Naive B cell (primary cell): ENCODE measurements at places on chromosomes 7 and 10.

GRCh38 chr7:47649919-47650318 is 68.0 kb upstream of the TNS3 start:
- DNase-seq = no peak

GRCh38 chr7:97001656-97002554 is 3.4 kb upstream of the DLX6 start:
- DNase-seq = no peak

DNA sequence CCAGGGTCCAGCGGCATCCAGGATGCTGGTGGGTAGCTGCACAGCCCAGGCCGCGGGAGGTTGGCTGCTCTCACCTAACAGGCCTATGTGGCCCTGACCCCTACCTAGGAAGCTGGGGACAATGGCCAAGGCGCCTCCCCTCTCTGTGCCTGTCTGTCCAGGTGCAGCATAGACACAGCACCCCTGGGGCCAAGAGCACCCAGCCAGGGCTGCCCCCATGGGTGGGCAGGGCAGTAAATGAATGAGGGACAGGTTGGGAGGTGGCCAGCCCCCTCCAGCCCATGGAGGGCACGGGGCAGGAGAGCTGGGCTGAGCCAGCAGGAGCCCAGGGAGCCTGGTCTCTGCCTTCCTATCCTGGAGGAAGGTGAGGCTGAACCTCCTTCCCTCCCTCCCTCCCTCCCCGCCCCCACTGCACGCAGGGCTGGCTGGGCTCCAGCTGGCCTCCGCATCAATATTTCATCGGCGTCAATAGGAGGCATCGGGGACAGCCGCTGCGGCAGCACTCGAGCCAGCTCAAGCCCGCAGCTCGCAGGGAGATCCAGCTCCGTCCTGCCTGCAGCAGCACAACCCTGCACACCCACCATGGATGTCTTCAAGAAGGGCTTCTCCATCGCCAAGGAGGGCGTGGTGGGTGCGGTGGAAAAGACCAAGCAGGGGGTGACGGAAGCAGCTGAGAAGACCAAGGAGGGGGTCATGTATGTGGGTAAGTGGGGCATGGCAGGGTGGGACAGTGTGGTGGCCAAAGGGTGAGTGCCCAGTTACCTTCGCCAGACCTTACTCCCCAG is at the start of gene SNCG:
TSS of gene SNCG (plus strand) at position 484 of the 785 bp plus-strand sequence. CDS start at position 583, 99 bp downstream.
- no peak for DNase-seq

- DNase-seq = no peak
Observed at GRCh38 chr10:31554556-31554955, 235.5 kb downstream of the ZEB1 start.

DNA sequence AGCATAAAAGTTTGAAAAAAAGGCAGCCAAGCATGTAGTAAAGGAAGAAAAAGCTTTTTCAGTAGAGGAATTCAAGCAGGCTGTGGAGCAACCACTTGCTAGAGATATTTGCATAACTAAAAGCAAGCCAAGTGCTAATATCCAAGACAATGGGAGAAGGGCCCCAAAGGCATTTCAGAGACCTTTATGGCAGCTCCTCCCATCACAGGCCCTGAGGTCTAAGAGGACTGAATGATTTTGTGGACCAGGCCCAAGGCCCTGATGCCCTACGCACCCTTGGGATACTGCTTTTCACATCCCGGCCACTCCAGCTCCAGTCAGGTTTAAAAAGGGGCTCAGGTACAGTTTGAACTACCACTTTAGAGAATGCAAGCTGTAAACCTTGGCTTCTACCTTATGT is 261.7 kb upstream of the SEMA3C start:
- no peak for DNase-seq

GRCh38 chr7:17009007-17009719 is 127.4 kb upstream of the AGR3 start:
- no peak for DNase-seq

- DNase-seq = no peak
Observed at GRCh38 chr7:18201350-18201749, 173.7 kb upstream of the PRPS1L1 start.

DNA sequence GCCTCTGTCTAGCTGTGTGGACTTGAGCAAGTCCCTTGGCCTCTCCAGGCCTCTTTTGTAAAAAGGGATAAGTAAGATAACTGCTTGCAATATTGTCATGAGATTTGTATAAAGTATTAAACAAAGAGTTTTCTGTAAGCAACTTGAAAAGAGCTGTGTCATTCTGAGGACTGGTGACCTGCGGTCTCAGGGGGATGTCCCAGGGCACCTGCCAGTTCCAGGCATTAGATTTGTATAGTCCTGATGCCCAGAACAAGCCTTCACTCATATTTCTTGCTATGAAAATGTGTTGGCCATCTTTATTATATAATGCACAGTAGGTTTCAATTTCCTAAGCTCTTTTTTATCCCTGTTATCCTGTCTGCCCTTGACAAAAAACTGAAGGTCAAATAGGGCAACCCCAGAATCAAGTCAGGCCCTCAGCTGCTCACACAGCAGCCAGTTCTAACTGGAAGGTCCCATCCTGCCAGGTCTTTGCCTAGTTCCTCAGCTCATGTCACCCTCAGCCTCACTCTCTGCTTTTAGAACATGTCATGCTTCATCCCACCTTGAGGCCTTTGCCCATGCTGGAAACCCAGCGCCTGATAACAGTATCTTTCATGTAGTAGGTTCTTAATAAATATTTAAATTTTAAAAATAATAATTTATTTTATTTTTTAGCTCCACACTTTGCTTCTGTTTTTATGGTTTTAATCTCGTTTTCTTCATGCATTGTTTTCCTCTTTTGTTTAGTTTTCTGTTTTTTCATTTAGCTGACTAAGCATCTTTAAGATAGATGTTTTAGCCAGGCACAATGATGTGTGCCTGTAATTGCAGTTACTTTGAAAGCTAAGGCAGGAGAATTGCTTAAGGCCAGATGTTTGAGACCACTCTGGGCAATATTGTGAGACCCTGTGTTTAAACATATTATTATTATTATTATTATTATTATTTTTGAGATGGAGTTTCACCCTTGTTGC is 87.5 kb upstream of the ZNF92 start:
- no peak for DNase-seq

GRCh38 chr10:124916098-124916584 is 25.8 kb upstream of the ZRANB1 start:
- no peak for DNase-seq

- no peak for DNase-seq
Observed at GRCh38 chr10:4506095-4506494, 319.9 kb upstream of the AKR1E2 start.

- DNase-seq = no peak
Observed at GRCh38 chr7:22316914-22317313, 40.0 kb downstream of the RAPGEF5 start.

GRCh38 chr10:121281576-121281975 is 316.7 kb downstream of the FGFR2 start:
- no peak for DNase-seq

- DNase-seq = no peak
Observed at GRCh38 chr10:104449391-104449790, 95.8 kb downstream of the CFAP58 start.

- no peak for DNase-seq
Observed at GRCh38 chr10:33897291-33897752, 562.9 kb upstream of the NRP1 start.

GRCh38 chr7:664997-665735 is 61.3 kb upstream of the DNAAF5 start:
- no peak for DNase-seq

GRCh38 chr10:62433181-62433692 is 59.1 kb downstream of the ZNF365 start:
- DNase-seq = no peak

- DNase-seq = no peak
Observed at GRCh38 chr7:70056363-70056762, 458.1 kb downstream of the AUTS2 start.

- DNase-seq = no peak
Observed at GRCh38 chr7:153832160-153832559, 220.0 kb upstream of the DPP6 start.

GRCh38 chr10:117860823-117861222 is 185.9 kb downstream of the RAB11FIP2 start:
- DNase-seq = no peak

DNA sequence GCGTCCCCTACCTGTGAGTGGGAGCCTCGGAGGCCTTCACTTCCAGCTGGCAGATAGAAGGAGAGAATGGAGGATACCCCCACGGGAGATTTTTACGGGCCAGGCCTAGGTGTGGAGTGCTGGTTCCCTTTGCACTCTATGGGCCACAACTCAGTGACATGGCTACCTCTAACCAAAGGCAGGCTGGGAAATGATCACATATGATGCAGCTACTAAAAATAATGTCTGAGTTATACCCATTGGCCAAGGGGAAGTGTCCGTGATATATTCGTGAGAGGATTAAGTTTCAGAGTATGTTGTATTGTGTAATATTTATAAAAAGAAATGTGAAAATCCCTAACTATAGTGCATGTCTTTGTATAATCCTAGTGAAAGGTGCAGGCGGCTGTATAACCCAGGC is 13.5 kb upstream of the HIPK2 start:
- no peak for DNase-seq

DNA sequence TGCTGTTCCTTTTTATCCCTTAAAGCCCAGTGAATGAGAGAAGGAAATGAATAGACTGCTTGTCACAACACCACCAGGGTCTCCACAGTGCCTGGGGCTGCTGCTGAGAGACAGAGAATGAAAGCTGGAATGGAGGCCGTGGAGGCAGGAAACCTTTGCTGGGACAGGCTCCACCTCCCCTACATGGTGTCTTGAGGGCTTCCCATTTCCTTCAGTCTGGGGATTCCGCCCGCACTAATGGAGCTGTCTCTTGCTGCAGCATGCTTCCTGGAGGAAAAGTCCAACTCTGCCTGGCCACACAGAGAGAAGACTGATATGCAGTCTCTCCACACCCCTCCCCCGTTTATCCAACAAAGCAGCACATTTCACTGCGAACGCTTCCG is 54.5 kb downstream of the LRRC4 start:
- DNase-seq = no peak

- no peak for DNase-seq
Observed at GRCh38 chr7:65441010-65441409, 67.4 kb downstream of the ZNF92 start.

- DNase-seq = no peak
Observed at GRCh38 chr10:88063861-88064557, 200.6 kb downstream of the PTEN start.

- DNase-seq = no peak
Observed at GRCh38 chr7:151768805-151769187, 108.1 kb downstream of the PRKAG2 start.

- no peak for DNase-seq
Observed at GRCh38 chr10:73889014-73889413, 14.7 kb upstream of the CAMK2G start.

- no peak for DNase-seq
Observed at GRCh38 chr7:113374955-113375354, 256.6 kb upstream of the SMIM30 start.

DNA sequence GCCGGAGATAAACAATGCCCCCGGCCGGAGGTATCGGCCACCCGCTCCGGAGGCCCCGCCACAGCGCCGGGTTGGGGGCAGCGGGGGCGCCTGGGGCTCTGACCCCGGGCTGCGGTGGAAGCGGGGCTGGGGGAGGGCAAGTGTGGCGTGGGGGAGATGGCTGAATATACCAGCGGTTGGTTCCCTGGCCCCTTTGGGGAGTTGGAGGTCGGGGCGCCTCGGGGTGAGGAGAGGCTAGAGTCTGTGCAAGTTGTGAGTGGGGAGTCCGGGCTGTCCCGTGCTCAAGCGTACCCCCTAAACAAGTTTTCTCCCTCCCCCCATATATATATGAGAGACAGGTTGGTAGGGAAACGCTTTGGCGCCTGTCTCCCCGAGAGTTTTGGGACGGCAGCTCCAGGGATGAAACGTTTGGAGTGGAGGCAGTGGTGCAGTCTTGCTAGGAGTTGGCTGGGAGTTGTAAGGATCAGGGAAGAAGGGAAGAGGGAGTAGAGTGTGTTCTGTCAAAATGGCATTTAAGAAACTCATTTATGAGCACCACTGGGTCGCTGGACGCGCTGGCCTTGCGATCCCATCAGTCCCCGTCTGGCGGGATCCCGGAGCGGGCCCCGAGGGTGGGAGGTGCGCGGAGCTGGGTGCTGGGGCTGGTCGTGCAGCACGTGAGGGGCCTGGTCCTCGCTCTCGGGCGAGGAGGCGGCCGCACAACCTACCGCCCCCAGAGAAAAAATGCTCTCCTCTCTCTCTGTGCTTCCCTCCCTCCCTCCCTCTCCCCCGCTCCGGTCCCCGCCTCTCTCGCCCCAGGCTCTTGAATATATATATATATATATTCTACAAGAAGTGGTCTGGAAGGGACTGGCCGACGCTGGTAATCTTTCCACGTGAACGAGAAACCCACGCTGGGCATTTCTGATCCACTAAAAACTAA is 1.1 kb downstream of the TET1 start:
- DNase-seq = no peak

GRCh38 chr7:91457208-91457607 is 193.0 kb downstream of the FZD1 start:
- no peak for DNase-seq

DNA sequence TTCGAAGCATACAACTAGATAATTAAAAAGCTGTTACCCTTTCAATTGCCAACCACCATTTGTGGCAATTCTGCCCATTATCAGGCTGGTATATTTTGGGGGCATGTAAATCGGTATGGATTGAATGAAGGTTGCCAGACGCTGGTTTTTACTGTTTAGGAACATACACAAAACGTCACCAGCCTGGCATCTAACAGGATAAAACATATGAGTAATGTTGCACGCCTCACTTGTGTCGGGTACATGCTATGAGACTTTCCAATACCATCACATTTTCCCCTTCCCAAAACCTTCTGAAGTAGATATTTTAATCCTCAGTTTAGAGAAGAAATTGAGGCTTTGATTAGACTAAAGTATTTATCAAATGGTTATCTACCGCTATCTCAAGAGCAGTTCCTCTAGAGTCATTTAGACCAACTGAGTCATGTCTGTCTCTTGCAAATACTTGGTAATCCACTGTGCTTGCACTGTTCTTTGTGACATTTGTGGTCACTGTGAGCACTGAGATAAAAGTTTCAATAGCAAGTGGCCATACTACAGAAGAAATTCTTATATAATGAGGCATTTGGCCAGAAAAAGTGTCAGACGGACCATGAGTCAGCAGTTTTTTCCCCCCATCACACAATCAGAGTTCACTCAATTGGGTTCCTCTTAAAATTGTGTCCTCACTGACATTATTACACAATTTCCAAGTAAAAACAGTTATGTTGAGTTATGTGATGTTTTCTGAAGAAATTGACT is 498.7 kb downstream of the NXPH1 start:
- no peak for DNase-seq

DNA sequence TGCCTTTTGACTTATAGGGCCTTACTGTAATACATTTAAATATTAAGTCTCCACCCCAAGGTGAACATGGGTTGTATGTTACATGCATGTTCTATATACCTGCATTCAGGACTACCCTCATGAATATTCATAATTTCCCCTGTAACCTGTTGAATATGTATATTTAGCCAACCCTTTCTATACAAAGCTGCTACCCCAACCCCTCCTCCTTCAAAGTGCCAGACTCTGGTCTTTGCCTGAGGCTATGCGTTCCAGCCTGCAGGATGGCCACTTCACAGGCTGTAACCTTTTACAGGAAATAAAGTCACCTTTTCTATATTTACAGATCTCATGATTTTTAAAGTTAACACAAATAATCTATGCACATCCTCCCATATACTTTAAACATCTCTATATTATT is 10.1 kb upstream of the UNC5B start:
- DNase-seq = no peak
